Esophagus squamous epithelium (tissue), 5 donors: ENCODE measurements at places on chromosomes 7 and 10.

DNA sequence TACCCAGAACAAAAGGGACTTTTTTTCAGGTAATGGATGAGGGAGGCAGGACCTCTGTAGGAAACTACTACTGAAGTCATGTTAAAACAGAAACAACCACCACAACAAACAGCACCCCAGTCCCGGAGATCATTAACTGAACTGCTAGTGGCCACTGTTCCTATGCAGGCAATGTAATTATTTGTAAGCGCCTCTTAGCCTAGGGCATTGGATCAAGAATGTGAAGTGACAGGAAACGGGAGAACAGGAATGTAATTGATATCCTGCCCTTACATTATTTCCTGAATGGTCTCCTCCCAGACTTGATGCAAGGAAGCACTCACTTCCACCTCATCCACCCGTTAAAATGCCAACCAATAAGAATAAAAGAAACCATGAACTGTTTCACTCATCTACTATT is 16.7 kb upstream of the GAD2 start:
- DNase-seq, result no peak

GRCh38 chr10:47165711-47166404 is 134.1 kb upstream of the GDF10 start:
- no peak for DNase-seq

DNA sequence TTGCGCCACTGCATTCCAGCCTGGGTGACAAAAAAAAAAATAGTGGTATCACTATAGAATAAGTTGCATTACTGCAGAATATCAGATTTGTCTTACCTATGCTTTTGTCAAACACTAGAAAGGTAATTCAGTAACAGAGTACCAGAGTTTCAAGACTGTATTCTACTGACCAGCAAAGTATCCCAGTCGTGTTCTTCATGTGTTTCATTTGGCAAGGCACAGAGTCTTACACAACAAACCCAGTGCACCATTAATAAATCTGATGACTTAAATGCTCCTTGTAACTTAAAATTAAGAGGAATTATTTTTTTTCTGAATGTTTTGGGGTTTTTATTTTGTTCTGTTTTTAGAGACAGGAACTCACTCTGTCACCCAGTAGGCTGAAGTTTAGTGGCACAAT is 34.4 kb upstream of the PBLD start:
- DNase-seq, result no peak

- DNase-seq, result no peak
These were observed 199.1 kb upstream of the AHR start for GRCh38 chr7:17099083-17099973.

GRCh38 chr10:132908621-132909295 is 33.6 kb downstream of the CFAP46 start:
- no peak for DNase-seq

GRCh38 chr10:110312206-110312605 is 7.5 kb upstream of the SMNDC1 start:
- no peak for DNase-seq

DNA sequence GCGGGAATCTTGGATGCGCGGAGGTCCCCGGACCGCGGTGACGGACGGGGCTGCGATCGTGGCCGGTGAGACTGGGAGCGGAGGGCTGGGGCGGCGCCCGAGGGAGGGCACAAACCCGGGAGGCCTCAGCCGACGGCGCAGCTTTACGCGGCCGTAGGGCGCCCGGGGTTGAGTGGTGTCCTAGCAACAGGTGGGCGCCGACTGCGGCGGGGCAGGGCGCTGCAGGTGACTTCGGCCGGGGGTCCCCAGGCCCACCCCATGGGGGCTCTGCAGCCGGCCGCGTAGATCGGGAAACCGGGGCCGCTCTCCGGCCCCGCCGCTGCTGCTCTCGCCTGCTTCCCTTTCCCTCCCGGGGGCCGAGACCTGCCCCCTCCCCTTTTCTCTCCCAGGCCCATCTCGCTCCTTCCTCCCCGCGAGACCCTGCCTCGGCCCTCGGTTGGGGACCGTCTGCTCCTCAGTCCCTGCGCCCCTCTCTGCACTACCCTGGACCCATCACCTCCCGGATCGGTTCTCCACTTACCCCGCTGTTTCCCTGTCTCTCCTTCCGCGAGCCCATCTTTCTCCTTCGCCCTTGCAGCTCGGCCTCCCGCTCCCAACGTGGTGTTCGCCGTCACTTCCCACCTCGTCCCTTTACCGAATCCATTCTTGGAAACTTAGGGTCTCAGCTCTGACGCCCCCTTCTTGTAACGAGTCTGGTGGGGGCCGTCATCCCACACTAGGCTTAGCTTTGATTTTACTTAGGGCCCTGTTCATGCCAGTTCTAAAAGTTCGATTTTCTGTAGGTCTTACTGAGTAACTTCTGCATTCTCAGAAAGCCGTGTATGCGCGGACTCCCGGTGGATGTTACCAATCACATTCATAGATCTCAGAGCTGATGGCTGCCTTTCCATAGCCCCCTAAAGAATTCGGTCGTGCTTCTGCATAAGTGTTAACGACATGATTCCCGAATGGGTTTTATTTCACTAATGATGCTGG is 18.5 kb upstream of the ACBD5 start:
- DNase-seq, result no peak

GRCh38 chr10:130429809-130430208 is 293.6 kb downstream of the GLRX3 start:
- no peak for DNase-seq

DNA sequence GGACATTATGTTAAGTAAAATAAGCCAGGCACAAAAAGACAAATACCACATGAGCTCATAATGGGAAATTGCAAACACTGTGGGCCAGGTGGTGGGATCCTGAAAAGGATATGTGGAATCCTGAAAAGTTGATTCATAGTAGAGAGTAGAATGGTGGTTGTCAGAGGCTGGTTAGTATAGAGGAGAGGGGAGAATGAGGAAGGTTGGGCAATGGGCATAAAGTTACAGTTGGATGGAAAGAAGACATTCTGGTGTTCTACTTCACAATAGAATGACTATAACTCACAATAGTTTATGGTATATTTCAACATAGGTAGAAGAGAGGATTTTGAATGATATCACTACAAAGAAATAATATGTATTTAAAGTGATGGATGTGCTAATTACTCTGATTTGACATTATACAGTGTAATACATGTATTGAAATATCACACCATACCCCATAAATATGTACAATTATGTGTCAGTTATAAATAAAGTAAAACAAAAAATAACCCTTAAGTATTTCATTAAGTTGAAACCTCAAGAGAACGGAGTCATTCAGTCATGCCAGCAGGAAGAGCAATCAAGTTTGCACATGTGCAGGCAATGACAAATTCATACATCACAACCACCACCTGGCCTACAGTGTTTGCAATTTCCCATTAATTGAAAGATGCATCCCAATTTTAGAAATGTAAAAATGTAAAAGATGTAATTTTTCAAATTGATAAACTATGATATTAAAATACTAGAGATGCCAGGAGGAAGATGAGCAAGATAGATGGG is 156.7 kb downstream of the MAGI2 start:
- no peak for DNase-seq

GRCh38 chr7:155259866-155260497 is 37.7 kb upstream of the INSIG1 start:
- DNase-seq, result no peak

DNA sequence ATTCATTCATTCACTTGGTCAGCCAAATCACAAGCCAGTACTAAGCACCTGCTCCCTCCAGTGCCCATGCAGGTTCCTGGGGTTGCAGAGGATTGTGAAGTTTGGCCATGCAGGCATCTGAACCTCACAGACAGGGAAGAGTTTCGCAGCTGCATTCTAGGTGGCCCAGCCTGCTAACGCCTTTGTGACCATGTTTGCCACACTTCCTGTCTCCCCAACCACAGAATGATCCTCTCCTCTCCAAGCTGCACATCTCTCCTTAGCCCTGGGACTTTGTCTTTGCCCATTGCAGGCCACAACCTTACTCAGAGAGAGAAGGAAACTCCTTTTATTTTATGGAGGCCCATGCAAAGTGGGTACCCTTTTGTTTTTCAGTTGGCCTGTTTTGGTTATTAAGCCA is 31.8 kb downstream of the EPDR1 start:
- DNase-seq, result no peak
